ENCODE measurements at places on chromosomes 11 and 22.

DNA sequence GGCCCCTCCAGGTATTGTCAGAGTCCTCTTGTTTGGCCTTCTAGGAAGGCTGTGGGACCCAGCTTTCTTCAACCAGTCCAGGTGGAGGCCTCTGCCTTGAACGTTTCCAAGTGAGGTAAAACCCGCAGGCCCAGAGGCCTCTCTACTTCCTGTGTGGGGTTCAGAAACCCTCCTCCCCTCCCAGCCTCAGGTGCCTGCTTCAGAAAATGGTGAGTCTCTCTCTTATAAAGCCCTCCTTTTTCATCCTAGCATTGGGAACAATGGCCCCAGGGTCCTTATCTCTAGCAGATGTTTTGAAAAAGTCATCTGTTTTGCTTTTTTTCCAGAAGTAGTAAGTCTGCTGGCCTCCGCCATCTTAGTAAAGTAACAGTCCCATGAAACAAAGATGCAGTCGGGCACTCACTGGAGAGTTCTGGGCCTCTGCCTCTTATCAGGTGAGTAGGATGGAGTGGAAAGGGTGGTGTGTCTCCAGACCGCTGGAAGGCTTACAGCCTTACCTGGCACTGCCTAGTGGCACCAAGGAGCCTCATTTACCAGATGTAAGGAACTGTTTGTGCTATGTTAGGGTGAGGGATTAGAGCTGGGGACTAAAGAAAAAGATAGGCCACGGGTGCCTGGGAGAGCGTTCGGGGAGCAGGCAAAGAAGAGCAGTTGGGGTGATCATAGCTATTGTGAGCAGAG is at the start of gene CD3E:
Gene CD3E, plus strand, starts transcription at position 163 of the 681 bp plus-strand sequence. Its CDS starts 223 bp downstream, at position 386.
- DNase-seq = no peak

DNA sequence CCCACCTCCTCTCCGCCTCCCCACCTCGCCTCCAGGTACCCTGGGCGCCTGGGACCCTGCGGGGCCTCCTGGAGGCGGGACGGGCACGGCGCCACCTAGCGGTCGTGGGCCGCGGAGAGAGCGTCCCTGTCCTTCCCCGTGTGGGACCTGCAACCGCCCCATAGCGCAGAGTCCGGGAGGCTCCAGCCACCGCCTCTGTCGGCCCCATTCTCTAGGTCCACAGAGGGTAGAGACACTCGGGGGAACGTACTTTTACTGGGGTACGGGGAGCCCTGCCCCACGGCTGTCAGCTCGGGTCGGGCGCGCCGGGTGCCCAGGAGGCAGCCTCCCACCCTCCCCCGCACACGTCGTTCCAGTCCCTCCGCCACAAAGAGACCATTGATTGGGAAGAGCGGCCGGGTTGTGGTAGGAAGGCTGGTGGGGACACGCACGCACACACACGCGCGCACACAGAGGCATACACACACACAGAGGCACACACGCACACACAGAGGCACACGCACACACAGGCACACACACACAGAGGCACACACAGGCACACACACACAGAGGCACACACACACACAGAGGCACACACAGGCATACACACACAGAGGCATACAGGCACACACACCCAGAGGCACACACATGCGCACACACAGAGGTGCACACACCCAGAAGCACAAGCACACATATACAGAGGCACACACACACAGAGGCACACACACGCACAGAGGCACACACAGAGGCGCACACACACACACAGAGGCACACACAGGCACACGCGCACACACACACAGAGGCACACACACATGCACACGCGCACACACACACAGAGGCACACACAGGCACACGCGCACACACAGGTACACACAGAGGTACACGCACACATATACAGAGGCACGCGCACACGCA is 12.6 kb upstream of the NECTIN1 start:
- peak; percentile 56 for DNase-seq

DNA sequence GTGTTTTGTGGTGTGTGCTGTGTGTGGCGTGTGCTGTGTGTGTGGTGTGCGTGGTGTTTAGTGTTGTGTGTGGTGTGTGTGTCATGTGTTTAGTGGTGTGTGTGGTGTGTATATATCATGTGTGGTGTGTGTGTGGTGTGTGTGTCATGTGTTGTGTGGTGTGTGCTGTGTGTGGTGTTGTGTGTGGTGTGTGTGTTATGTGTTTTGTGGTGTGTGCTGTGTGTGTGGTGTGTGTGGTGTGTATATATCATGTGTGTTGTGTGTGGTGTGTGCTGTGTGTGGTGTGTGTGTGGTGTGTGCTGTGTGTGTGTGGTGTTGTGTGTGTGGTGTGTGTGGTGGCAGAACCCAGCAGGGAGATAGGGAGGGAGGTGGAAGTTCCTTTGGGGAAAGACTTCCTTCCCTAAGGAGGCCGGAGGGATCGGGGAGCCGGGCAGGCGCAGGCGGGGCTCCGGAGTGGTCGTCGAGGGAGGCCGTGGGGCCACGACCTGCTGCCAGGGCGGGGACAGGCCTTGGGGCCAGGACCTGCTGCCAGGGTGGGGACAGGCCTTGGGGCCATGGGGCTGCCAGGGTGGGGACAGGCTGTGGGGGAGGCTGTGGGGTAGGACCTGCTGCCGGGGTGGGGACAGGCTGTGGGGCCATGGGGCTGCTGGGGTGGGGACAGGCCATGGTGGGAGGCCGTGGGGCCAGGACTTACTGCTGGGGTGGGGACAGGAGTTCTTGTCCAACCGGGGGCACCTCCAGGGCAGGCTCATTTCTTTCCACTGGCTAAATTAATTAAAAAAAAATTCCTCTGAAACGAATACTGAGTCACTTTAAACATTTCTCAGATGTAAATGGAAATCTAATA is 15.2 kb downstream of the PIM3 start:
- no peak for DNase-seq

DNA sequence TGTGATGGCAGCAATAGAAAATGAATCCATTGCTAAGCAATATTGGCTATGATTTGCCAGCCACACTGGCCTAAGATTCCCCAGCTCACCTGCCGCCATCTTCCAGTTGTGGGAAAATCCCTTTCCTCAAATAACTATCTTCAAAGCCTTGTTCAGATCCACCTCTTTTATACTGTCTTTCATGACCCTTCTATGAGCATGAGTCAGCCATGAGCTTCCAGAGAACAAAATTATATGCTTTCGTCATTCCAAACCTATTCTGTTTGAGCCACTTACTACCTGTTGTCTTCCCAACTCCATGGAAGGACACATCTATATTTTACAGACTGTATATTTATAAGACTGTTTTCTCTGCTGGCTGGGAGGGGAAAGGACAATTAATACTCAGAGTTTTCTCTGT is 25.0 kb upstream of the PRSS23 start:
- DNase-seq = no peak

GRCh38 chr11:59207988-59208451 is 4.7 kb downstream of the MPEG1 start:
- DNase-seq = no peak

- DNase-seq = no peak
These were observed 10.5 kb downstream of the C11orf86 start for GRCh38 chr11:66985508-66986177.

GRCh38 chr11:20795005-20795404 is 125.6 kb downstream of the NELL1 start:
- no peak for DNase-seq

DNA sequence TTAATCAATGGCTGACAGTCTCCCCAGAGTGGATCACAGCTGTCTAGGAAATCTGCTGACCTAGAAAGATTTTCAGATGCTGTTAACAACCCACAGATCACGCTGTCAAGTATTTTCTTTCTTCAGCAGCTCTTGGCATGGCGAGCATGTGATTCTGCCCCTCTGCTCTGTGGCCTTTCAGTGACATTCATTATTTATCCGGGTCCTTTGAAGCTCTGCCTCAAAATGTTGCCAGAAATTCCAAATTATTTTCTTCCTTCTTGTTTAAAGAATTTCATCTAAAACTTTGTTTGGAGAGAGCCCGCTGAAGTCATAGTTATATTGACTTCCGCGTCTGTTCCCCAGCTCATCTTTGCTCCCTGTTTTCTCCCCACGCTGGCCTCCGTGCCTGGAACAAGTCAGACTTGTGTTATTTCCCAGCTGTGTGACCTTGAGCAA is 134.1 kb downstream of the COMMD9 start:
- no peak for DNase-seq

GRCh38 chr11:68688881-68689280 is 4.5 kb downstream of the GAL start:
- DNase-seq = no peak

- no peak for DNase-seq
These were observed 9.3 kb downstream of the CXCR5 start for GRCh38 chr11:118892964-118893363.

DNA sequence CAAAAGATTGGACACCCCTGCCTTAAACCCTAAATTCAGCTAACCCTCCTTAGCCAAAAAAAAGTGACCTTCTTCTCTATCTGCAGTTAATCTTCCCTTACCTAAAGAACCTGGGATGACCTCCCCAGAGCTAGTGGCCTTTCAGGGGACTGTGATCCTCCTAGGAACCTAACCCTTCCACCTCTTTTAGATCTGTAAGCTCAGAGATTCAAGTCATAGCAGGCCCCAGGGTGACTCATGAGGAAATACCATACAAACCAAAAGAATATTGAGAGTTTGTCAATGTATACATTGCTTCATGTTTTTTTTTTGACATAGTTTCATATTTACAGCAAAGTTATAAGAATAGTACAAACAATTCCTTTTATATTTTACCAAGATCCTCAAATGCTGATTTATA is 38.3 kb upstream of the CXCR5 start:
- no peak for DNase-seq

- DNase-seq = no peak
These were observed 1.3 kb upstream of the KMT5B start for GRCh38 chr11:68214173-68215086.

DNA sequence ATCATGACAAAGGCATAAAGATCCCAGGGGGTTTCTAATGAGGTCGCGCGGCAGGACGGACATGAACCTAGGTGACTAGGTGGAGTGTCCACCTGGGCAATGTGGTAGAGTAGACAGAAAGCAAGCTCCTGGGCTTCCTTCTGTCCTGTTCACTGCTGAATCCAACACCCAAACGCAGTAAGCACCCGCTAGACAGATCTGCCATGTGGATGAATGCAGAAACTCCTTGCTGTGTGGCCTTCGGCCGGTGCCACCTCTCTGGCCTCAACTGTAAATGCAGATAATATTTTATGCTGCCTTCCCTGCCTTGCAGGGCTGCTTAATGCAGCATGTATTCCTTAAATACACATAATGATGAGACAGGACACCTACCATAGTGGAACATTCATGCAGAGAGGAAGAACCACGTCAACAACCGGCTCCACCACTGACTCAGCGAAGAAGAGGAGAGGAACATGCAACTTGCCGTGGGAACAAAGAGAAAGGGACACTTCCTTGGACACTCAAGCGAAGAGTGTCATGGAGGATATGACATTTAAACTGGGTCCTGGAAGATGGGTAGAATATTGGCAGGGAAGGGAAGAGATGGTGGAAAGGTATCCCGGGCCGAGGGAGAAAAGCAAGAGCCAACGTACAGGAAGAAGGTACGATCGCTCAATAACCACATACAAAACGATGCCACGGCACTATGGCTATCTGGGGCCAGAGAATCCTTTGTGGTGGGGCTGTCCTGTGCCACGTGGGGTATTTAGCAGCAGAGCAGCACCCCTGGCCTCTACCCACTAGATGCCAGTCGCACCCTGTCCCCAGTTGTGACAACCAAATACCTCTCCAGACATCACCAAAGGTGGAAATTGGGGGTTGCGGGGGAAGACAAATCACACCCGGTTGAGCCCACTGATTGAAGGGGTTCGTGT is 30.8 kb downstream of the MYH9 start:
- DNase-seq = no peak

GRCh38 chr22:49735411-49735900 is 92.2 kb downstream of the BRD1 start:
- DNase-seq = no peak

- no peak for DNase-seq
These were observed 16.8 kb upstream of the TMEM191C start for GRCh38 chr22:21450320-21450831.

DNA sequence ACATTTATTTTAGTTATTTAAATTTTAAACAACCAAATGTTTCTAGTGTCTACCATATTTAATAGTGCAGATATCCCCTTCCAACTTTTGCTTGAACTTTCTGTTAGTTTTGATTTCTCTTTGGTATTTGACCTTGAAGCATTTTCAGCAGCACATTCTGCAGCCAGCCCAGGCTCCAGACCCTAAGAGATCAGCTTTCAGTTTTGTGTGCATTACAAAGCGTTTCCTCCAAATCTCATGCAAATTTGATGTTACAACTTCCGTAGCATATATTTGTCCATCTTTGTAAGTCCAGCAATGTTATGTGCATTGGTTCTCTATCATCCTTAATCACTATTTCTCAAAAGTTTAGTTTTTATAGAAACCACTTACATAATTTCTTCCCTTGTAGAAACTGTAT is 14.6 kb upstream of the SERGEF start:
- no peak for DNase-seq

DNA sequence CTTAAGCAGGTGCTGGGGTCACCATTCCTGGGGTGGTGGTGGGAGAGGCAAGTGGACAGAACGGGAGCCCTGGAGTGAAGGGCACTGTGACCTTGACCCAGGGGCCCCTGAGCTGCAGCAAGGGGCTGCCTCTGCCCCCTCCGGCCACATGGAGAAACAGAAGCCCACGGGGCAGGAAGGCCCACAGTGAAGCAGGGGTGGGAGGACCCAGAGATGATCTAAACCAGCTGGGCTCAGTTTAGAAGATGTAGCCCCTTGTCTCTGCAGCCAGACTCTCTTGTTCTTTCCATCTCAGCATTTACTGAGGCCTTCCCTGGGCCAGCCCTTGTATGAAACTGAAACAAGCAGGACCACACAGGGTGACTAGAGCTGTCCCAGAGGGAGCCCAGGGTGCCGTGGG is 30.5 kb downstream of the WNT11 start:
- DNase-seq = no peak

DNA sequence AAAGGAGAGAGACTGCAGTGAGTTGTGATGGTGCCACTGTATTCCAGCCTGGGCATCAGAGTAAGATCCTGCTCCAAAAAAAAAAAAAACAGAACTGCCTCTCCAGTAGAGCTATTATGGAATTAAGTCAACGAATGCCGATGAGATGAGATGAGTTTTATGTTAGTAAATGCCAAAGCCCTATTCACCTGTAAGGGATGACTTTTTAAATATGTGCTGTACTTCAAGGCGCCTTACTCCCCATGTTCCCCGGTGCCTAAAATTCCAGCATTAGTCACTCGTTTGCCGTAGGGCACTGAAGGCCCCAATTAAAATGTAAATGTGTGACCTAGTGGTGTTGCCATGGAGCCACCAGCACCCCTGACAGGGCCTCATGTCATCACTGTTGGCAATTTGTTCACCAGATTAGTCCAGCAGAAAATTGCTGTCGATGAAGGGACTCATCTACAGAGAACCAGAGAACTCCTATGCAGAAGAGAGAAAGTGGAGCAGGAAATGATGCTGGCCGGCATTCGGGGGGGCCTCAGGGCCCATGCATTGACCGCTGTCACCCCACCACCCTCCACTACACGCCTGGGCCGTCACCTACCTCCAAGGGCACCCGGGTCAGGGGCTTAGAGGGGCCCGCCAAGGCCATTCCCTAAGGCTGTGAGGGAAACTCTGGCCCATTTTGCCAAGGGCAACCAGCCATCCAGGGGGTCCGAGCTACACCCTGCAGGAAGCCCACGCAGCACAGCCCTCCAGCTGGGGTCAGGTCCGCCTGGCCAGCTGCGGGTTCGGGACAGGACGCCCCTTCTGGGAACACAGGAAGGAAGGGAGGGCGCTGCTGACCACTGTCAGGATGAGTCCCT is 17.8 kb downstream of the LIF start:
- DNase-seq = no peak

GRCh38 chr11:95512177-95512576 is 277.4 kb downstream of the FAM76B start:
- DNase-seq = no peak

All from GM18507 (cell line).